ACHN (cell line): ENCODE measurements at places on chromosomes 4 and X.

DNA sequence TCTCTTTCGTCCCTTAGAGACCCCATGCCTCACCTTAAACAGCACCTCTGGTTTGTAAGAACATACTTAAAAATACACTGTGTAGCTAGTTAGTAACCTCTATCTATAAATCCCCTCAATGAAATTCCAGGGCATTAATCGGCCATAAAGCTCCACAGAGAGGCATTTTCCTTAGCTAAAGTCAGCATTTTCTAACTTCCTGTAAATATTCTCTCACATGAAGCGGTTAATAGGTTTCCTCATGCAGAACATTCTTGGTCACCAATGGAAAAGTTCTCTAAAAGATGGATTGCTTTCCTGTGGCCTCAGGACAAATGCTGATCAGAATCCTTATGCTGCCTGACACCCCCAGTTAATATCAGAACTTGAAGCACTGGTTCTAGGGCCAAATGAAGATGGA lies 248.6 kb upstream of the BOD1L1 start:
- DNase-seq: no peak

GRCh38 chr4:11908205-11908604 lies 479.5 kb upstream of the HS3ST1 start:
- DNase-seq: no peak

DNA sequence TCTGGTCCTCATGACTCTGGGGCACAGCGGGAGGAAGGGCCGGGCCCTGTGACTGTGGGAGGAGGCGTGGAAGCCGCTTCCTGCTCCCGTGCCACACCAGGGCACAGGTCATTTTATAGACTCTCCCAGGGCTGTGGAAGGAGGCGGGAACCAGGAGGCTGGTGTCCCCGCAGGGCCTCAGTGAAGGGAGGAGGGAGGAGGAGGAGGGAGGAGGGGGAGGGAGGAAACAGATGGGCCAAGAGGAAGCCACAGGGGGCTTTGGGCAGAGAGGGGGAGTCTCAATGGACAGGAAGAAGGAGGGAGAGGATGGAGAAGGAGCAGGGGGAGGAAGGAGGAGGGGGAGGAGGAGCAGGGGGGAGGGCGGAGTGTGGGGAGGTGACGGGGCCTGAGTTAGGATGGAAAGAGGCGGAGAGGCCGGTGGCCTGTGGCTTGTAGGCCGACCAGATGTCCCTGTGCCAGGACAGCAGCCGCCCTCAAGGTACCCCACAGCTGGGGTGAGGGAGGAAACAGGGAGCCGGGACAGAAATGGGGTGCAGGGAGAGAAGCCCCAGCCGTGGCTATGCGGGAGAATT lies 6.2 kb upstream of the PLCXD1 start:
- DNase-seq: no peak

DNA sequence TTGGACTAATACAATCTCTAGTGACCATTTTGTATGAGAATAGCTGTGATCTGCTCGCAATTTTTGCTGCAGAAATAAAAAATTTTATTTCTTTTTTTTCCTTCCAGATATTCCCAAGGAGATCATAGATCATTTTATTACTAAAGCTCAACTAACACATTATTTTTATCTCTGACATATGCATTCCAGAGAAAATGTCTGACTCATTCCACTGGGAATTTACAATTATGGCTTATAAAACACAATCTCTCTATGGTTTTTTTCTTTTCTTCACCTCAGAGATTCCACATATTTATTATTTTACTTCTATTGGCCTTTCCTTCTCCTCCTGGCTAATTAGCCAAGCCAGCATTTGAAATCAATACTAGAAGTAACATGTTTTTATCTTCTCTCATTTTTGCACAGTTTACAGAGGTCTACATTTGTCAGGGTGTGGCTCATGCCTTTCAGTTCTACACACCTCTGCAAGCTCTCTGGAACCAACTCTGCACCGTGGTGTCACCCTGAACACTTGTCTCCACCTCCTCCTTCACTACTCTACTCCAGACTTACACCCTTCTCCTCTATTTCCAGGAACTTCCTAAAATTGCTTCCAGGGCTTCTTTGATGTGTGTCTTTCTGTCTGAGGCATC lies 59.8 kb upstream of the GPM6A start:
- DNase-seq: no peak

GRCh38 chr4:46445710-46446314 lies 55.9 kb upstream of the GABRA2 start:
- DNase-seq: no peak

- no peak for DNase-seq
Measured at GRCh38 chrX:12872741-12873140, 5.9 kb downstream of the TLR7 start.

- DNase-seq: no peak
Measured at GRCh38 chr4:13312264-13312663, 171.9 kb downstream of the RAB28 start.

GRCh38 chr4:81769244-81769643 lies 297.5 kb upstream of the RASGEF1B start:
- DNase-seq: no peak
